ENCODE measurements at places on chromosomes 2 and 18.

GRCh38 chr2:155651851-155652250 is 680.7 kb downstream of the NR4A2 start:
- no peak for DNase-seq

- DNase-seq = no peak
Measured at GRCh38 chr2:10610213-10610910, 79.4 kb downstream of the NOL10 start.

GRCh38 chr2:239955087-239955988 is 69.8 kb downstream of the NDUFA10 start:
- no peak for DNase-seq

GRCh38 chr2:53437371-53437770 is 330.2 kb upstream of the CHAC2 start:
- DNase-seq = no peak
